Stimulated activated CD8-positive, alpha-beta memory T cell treated with anti-CD3 and anti-CD28 coated beads, Interleukin-7, amount 100 ng/mL, for 24 hours (primary cell): ENCODE measurements at places on chromosomes 1 and 21.

DNA sequence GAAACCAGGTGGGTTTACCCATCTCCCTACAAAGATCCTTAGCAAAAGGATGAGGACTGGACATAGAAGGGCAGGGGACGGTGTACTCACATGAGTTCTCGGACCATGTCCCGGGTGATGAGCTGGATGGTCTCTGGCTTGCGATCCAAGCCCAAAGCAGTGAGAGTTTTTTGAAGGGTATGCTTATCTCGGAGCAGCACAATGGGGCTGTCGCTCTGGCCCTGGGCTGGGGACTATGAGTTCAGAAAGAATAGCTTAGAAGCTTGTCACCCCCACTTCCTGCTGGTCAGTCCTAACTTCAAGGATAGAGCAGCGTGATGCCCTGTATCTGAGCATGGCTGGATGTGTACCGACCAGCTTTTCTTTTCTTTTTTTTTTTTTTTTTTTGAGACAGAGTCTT lies 9.6 kb downstream of the CFAP45 start:
- no peak for DNase-seq

DNA sequence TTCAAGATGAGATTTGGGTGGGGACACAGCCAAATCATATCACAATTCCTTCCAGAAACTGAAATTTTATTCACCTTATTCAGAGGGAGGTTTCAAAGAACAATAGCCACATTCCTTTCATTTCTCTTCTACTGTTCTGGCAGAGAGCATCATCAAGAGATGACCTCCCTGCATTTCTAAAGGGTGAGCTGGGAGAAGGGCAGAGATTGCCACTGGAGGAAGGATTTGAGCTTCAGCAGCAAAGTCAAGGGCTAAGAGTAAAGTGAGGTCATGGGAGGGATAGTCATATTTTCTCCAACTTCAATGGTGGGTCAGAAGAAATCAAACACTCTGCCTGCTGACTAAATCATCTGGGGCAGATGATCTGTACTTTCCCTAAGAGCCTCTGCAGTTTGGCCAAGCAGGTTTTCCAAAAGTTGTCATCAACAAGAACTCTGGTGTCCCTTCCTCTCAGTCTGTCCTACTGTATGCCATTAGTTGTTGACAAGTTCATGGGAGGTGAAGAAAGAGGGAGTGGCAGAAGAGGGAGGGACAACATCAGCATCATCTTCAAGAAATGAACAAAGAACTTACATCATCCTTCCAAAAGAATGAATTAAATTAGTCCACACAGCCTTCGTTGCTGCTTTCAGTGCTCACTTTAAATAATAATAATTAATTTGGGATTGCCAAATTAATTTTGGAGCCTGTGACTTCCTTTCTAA lies 298.3 kb downstream of the ASTN1 start:
- no peak for DNase-seq

- no peak for DNase-seq
Observed at GRCh38 chr1:60103186-60103585, 29.6 kb upstream of the C1orf87 start.

DNA sequence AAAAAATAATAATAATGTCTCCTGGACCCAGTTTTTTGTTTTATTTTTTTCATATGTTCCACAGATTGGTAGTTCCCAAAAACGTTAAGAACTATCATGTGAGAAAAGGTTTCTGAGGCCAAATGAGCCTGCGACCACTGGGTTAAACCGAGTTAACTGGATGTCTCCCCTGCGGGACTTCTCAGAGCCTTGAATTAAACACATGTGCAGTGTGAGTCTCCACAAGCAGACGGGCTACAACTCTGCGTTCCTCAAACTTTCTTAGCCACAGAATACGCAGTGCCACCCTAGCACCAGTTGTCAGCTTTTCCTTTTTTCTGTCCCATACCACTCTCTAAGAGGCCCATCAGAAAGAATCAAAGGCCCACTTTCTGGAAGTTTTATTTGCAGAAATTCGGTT lies 97.9 kb downstream of the LACTBL1 start:
- no peak for DNase-seq

DNA sequence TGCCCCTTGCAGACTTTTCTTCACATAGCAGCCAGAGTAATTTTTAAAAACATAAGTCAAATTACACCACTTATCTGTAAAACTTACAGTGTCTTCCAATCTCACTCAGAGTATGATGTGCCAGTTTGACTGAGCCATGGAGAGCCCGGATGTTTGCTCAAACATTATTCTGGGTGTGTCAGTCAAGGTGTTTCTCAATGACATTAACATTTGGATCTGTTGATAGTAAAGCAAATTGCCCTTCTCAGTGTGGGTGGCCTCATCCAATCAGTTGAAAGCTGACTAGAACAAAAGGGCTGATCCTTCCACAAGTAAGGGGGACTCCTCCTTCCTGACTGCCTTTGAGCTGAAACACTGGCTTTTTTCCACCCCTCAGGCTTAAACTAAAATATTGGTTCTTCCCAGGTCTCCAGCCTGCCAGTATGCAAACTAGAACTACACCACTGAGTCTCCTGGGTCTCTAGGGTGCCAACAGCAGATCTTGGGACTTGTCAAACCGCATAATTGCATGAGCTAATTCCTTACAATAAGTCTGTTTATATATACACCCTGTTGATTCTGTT lies 157.9 kb upstream of the CTTNBP2NL start:
- no peak for DNase-seq

GRCh38 chr1:115557715-115558114 lies 84.1 kb upstream of the VANGL1 start:
- no peak for DNase-seq
